ENCODE measurements at places on chromosomes 1 and 21.
A peak's percentile ranks its signal among the peaks of the same experiment; 100 is the strongest.

- no peak for DNase-seq
Measured at GRCh38 chr1:153608742-153609584, 4.0 kb downstream of the S100A16 start.

- no peak for DNase-seq
Measured at GRCh38 chr1:66712839-66713238, 39.4 kb upstream of the DYNLT5 start.

DNA sequence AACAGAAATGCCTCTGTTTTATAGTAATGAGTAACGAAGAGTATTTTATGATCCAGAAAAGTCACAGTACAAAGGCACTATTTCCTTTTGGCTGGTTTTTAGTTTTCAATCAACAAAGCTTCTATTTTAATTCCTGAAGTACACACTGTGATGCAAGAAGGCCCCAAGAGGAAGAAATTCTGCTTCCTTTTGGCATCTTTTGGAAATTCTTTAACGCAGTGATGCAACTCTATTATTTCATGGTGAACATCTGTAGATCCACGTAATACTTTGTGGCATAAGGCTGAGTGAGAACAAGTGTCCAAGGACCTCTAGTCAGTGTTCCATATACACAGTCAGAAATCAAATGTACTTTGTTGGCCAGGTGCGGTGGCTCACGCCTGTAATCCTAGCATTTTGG lies 137.5 kb downstream of the TGFB2 start:
- DNase-seq: no peak

- no peak for DNase-seq
Measured at GRCh38 chr1:181674617-181675016, 191.3 kb downstream of the CACNA1E start.

DNA sequence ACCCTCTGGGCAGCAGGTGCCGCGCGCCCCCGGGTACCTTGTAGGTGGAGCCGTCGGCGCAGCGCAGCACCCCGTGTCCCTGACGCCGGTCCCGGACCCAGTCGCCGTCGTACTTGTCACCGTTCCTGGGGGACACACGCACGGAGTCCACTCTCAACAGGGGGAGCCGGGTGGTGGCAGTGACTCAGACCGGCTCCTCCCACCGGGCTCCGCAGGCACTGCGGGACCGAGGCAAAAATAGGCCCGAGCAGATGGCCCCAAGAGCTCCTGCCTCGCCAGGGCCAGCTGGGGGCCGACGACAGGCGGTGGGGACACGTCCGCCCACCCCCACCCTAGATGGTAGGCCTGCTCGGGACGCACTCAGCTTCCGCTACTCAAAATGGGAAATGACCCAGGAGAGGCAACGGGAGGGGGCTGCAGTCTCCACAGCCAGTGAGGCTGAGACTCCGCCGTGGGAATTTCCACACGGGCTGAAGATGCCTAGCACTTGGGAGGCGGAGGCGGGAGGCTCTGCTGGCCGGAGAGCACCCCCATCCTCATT lies 6.3 kb downstream of the MORN1 start:
- DNase-seq: no peak

DNA sequence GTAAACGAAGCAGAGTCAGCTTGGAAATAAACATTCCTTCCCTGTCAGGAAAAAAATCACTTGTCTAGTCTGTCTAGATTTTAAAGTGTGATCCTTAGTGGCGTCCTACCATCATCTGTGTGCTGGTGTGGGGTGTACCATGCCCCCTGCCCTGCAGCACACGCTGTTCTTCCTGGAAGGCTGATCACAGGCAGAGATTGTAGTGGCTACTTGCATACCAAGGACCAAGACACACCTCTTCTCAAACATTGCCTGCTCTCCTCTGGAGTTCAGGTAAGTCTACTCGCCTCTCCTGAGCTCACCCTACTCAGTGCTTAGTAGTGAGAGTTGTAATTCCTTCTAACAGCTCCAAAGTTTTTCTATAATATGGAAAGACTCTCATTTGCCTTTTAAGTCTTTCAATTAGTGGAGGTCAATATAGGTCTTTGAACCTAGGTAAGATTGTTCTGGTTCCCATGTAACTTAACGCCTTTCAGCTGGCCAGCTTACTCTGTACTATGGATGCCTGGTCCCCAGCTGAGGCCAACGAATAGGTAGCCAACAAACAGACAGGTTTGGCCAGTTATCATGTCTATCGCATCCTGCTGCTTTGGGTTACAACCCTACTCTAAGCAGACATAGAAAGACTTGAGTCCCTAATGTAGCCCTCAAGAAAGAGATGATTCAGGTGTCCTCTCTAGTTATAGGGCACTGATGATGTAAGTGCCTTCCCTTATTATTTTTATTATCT lies 55.4 kb downstream of the XCL1 start:
- no peak for DNase-seq

- no peak for DNase-seq
Measured at GRCh38 chr1:109891930-109892329, 18.7 kb upstream of the CSF1 start.

- DNase-seq: no peak
Measured at GRCh38 chr1:175690298-175690697, 53.1 kb downstream of the TNR start.

DNA sequence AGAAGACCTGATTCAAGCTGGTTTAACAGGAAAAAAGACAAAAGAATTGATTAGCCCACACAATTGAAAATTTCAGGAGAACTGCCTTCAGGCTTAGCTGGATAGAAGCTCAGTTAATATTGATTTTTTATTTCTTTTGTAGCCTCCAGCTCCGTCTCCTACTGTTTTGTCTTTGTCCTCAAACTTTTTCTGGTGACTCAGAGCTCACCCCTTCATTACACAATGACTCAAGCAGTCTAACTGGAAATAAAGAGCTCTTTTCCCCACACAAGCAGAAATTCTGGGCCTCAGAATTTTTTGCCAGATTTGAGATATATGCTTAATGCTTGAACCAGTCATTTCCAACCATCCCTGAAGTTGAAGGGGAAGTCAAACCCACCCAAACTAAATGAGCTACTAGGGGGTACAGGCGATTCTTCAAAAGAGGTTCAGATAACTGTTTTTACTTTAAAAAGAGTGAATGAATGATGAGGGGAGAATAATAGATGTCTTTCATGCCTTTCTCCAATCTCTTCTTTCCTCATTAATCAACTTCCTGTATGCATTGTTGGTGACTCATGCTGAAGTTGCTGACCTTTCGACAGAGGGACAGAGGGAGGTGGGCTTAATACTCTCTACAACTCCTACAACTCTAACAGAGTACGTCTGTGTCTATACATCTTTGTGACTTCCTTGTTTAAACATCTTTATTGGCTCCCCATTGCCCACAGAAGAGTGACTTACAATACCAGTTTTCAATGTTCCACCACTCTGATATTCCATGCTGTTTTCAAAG lies 6.2 kb upstream of the ACP6 start:
- no peak for DNase-seq

GRCh38 chr1:89539128-89539527 lies 14.5 kb downstream of the LRRC8B start:
- no peak for DNase-seq

DNA sequence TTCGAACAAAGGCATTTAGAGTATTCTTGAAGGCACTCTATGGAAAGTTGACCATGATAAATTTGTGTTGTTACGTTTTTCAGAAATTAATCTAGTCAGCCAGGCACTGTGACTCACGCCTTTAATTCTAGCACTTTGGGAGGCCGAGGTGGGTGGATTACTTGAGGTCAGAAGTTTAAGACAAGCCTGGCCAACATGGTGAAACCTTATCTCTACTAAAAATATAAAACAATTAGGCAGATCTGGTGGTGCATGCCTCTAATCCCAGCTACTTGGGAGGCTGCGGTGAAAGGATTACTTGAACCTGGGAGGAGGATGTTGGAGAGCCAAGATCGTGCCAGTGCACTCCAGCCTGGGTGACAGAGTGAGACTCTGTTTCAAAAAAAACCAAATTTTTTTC lies 130.6 kb upstream of the BRINP3 start:
- no peak for DNase-seq

DNA sequence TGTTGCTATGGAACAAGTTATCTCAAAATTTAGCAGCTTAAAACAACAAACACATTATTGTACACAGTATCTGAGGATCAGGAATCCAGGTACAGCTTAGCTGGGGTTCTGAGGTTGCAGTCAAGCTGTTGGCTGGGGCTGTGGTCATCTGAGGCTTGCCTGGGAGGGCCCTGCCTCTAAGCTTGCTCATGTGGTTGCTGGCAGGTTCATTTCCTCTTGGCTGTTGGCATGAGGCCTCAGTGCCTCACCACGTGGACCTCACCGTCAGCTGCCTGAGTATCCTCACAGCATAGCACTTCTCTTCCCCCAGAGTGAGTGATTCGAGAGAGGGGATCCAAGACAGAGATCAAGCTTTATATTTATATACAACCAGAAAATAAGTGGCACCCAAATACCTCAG lies 18.6 kb downstream of the NTPCR start:
- DNase-seq: no peak

GRCh38 chr1:22978299-22978698 lies 5.6 kb upstream of the LACTBL1 start:
- DNase-seq: no peak

DNA sequence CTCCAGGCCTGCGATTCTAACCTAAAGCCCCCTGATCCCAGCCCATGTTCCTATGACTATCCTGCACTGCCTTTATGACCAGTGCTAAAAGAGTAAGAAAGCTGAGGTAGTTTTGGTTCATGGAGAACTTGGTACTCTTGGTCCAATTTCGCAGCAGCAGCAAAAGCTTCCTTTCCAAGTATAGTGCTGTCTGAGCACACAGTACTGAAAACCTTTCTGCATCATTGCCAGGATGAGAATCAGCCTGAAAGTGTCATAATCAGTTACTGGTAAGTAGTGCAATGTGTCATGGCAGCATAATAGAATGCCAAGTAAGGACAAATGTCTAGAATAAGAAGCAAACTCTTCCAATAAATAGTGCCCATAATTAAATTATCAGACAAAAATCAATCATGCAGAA lies 889.6 kb upstream of the ADGRL4 start:
- no peak for DNase-seq

GRCh38 chr1:190560161-190560681 lies 82.6 kb upstream of the BRINP3 start:
- DNase-seq: no peak

DNA sequence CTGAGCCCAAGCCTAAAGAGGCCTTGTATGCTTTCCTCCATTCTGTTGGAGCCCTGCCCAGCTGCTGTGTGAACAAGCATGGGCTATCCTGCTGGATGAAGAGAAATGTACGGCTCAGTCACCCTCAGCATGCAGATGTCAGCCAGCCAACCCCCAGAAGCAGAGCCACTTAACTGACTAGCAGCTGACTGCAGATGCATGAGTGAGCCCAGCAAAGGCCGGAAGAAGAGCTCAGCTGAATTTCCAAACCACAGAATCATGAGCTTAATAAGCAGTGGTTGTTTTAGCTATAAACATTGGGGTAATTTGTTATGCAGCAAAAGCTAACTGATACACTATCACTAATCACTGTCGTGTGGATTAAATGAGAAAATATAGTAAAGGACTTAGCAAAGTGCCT lies 39.0 kb downstream of the FOXO6 start:
- no peak for DNase-seq

DNA sequence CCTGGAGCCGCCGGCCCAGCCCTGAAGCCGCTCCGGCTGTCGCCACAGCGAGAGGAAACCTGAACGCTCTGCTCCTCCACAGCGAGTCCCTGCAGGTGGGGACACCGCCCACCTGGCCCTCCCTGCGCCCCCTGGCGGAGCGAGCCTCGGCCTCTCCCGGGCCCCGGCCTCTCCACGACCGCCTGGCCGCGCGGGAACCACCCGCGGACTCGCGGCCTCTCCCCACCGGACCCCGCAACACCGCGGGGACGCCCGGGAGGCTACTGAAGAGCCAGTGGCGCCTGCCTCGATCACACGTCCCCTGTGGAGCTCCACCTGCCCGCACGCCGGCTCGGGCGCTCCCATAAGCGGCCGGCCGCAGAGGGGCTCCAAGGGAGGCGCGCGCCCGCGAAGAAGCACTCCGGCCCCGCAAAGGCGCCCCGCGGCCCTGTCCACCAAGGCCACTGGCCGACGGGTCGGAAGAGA lies 109.6 kb downstream of the KCNN3 start:
- peak; percentile 73 for DNase-seq

GRCh38 chr1:25556132-25556670 lies 12.8 kb downstream of the LDLRAP1 start:
- no peak for DNase-seq

DNA sequence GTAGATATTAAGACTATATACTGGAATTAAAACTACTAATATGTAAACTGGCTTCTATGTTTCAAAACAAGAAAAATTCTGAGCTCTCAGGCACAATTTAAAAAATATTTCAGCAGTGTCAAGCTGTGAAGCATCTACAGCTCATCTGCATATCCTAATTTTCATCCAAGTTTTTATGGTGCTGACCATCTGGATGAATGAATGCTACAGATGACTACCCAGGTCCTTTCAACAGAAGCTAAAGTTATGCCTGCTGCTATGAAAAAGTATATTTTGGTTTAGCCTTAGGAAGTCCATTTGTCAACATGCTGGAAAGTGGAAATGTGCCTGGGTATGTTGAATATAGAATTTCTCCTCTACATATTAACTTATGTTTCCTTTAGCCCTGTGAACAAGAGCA lies 206.9 kb downstream of the NEGR1 start:
- no peak for DNase-seq

DNA sequence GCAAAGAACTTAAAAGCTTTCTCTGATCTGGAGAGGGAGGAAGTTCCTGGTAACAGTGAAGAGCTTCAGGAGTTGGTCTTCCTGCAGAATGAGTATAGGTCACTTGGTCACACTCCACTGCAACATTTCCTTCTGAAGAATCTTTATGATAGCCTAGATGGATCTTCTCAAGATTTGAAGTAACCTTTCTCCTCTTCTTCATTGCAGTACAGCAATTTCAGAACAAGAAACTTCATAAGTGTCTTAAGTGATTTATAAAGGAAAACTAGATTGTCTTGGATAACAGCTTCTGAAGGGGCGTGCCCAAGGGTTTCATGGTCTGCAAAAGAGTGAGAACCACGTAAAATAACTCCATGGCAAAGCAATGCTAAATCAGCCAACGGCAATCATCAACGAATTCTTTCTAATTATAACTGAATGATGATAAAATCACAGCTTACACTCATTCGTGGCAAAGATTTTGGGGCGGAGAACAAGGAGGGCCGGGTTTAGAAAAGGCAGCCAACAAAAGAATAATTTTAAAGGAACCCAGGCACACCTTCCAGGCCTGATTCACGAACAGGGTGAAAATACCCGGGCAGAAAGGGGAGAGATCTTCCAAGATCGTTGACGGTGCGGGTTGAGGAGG lies 53.9 kb upstream of the ASPM start:
- no peak for DNase-seq
